ENCODE measurements at places on chromosomes 4 and X.

- no peak for DNase-seq
Observed at GRCh38 chr4:3368841-3369760, 72.7 kb upstream of the HGFAC start.

DNA sequence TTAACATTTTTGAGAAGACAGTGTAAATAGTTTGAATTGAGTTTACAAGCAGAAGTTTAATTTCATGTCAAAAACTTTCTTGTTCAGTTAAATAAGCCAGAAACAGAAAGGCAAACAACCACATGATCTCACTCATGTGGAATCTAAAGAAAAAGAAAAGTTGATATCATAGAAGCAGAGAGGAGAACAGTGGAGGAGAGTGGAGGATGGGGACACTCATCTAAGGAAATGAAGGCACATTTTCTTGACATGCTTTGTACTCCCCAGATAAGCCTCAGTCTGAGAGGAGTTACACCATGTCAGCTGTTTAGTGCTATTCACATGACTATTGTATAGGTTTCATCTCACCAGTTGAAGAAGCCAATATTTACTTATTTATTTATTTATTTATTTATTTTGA is 13.5 kb downstream of the SNCA start:
- no peak for DNase-seq

- DNase-seq: peak; percentile 95
Observed at GRCh38 chr4:38319456-38320342, 344.3 kb upstream of the KLF3 start.

- peak; percentile 53 for DNase-seq
Observed at GRCh38 chrX:71533851-71534561, 1.1 kb downstream of the OGT start.

DNA sequence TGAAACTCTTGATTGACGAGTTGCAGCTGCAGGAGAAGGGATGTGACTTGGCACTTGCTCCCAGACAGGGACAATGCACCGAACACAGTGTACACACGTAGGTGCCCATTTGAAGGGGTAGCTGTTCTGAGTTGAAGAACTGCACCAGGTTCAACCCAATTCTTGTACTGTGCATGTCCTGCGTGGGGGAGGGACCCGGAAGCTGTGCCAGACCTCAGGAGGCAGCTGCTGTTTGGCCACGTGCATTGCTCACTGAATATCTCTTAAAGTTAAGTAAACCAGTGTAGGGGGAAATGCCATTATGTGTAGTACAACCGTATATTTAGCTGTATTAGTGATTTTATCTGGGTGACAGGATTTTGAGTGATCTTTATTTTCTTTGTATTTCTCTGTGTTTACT is 12.0 kb upstream of the RBBP7 start:
- no peak for DNase-seq

DNA sequence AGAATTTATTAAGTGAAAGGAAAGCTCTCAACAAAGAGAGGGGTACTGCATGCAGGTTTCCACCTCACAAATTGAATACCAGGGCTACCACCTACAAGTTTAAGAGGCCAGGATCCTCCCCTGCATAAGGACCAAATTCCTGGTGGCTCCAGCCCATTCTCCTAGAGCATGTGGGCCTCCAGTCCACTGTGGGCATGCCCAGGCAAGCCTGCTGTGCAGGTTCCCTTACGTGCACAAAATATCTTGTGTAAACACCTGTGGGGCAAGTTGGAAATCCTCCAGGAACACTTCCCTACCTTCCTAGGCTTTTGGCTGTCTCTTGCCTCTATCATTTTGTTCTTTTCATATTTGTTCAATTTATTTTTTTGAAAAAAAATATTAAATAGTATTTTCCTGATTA is 724.3 kb downstream of the ARAP2 start:
- no peak for DNase-seq

DNA sequence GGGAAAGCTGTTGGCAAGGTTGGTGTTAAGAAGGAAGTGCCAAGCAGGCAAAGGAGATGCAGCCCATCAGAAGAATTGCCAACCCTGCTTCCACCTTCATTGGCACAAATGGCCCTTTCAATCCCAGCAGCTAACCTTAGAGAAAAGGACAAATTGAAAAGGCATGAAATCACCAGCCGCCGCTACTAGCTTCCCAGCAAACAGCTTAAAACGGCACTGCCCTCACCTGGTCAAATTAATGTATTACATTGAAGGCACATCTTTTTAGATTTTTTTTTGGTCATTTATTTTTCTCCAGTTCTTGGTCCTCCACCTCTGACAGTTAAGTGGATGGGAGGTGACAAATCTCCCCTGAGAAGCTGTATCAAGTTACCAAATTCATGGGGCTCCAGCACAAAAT is 51.0 kb upstream of the NHSL2 start:
- DNase-seq: peak; percentile 30

DNA sequence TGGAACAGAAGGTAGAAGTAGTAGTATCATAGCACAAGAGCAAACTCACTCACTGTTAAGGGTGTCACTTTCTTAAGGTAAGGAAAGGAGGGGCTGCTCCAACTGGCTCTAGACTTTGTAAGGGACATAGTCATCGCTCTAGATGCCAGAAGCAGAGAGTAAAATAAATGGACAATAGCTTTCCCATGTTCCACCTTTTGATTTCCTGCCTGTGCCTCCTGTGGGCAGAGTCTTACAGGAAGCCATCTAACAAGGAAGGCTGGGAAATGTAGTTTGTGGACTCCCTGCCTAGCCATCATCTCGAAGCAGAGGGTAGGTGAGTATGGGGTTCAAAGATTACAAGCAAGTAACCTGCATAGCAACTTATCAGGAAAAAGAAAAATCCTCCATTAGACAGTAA is 1.7 kb upstream of the METTL14 start:
- no peak for DNase-seq

DNA sequence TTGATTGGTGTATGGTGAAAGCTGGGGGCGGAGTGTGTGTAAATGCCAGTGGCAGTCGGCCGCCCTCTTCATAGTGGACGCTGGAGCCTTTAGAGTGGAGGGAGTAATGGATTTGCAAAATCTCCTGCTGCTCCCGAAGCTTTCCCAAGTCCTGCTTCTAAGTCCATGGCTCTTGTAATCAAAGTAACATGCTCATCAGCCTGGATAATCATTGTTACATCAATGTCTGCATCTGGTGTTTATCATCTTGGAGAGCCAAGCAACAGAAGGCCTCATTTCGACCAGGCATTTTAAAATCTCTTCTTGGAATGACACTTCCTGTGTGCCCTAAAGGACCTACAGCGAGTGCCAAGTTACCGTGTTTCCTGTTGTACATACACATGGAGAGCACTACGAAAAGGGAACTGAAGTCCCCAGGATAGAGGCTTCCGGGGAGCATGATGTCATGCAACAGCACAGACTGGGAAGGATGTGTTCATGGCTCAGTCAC is 32.2 kb downstream of the UNC5C start:
- DNase-seq: no peak

GRCh38 chr4:162912482-162912881 is 254.2 kb downstream of the NAF1 start:
- DNase-seq: no peak
